Retinal pigment epithelial cell (primary cell): ENCODE measurements at places on chromosomes 4 and X.
A peak's percentile ranks its signal among the peaks of the same experiment; 100 is the strongest.

DNA sequence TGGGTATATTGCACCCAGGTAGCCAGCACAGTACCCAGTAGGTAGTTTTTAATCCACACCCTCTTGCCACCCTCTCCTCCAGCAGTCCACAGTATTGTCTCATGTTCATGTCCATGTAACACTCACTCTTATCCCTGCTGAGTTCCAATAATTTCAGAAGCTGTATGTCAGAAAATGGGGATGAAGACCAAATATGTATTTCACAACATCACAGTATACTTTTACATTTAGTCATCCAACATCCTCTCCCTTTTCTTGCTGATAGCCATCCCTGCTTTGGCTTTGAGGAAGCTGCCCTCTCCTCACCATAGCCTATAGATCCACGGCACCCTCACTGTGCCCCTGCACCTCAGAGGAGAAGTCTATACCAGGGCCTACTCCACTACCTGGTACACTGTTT is 126.0 kb upstream of the LDB2 start:
- no peak for DNase-seq

- no peak for DNase-seq
Observed at GRCh38 chr4:184342167-184342856, 124.6 kb upstream of the ENPP6 start.

GRCh38 chr4:139511320-139511719 is 44.7 kb downstream of the SETD7 start:
- no peak for DNase-seq

GRCh38 chr4:152807294-152807829 is 27.6 kb downstream of the ARFIP1 start:
- no peak for DNase-seq

DNA sequence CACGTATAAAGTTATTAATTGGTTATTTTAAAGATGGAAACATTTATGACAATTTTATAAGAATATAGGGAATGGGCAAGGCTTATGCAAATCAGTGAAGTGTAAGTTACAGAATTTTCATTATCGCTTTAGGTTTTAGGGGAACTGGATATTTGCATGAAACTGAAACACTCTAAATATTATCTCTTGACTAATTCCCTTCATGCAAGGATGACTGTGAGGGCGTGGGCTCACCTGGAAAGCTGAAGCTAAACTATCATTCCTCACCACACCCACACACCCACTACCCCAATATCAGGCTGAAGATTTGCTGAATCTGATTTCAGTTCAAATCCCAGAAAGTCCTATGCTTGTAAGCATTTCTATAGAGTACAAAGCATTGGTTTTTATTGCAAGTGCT is 81.7 kb upstream of the ARHGAP24 start:
- no peak for DNase-seq

- DNase-seq, result no peak
Observed at GRCh38 chrX:67384403-67384802, 159.4 kb upstream of the AR start.

- no peak for DNase-seq
Observed at GRCh38 chr4:10872833-10873517, 188.4 kb upstream of the CLNK start.

DNA sequence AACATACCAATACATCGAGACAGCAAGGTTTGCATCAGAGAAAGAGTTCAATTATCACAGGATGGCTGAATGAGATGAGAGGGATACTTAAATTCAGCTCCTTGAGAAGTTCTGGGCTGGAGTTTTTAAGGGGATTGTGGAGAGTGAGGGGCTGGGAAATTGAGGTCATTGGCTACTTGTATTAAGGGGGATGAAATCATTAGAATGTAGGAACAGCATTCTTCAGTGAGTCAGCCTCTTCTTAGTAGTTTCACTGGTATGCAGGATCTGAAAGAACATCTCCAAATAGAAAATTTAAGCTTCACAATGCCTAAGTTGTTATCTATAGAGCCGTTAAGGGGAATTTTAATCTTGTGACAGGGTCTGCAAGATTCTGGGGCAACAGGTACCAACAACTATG is 211.6 kb upstream of the TAPT1 start:
- no peak for DNase-seq

- DNase-seq, result peak; percentile 46
Observed at GRCh38 chr4:159290321-159291030, 187.6 kb downstream of the RAPGEF2 start.

DNA sequence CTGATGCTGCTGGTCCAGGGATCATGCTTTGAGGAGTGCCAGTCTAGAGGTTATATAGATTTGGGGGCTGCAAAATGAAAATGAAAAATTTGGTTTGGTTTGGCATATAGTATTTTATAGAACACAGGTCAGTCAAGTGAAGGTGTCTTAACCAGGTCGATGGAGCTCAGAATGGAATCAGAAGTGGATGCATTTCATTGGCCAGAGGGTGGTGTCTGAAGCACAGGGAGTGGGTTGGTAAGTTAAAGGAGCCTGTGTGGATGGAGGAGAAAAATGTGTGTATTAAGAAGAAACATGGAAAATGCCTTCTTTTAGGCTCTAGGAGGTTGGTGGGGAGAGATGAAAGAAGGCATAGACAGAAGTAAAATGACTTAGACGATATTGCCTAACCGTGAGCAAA is 8.6 kb downstream of the GALNT7 start:
- no peak for DNase-seq

DNA sequence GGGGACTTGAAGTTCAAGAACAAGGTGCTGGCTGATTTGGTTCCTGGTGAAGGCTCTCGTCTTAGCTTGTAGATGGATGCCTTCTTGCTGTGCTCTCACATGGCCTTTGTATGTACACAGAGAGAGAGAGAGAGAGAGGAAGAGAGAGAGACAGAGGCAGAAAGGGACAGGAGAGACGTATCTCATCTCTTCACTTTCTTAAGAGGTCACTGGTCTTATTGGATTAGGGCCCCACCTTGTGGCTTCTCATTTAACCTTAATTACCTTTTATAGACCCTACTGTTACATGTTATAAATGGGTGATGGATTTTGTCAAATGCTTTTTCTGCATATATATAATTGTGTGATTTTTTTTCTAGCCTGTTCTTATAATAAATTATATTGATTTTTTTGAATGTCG is 1444.2 kb downstream of the ADGRL3 start:
- no peak for DNase-seq

DNA sequence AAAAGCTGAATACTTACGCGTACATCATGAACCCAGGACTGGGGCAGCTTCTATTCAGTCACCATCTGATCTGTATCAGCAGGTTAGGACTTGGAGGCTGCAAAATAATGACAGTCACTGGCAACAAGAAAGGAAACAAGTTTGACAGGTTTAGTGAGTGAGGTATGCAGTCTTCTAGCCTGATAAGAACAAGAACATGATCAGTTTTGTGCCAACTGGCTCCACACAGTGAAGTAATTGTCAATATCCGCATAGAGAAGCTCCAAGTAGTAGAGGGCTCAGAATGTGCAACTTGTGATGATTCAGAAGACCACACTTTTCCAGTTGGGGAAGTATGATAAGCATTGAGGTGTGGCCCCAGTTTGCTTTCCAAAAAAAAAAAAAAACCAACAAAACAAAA is at the start of gene TMPRSS11F:
TSS of gene TMPRSS11F (minus strand) at position 77 of the 400 bp plus-strand sequence. CDS start at position 28, 49 bp downstream.
- no peak for DNase-seq
